Thymus (tissue), 14 donors: ENCODE measurements at places on chromosomes 3 and 15. TPM values are rescaled to one million over a fixed set of nuclear protein-coding genes. Genes with fewer than 3 reads are reported as not detected.

The ST8SIA2 gene
- 0.48 TPM for polyA plus RNA-seq

The HYAL1 gene
- polyA plus RNA-seq, result 1.8 TPM

The TMEM212 gene
- polyA plus RNA-seq, result not detected

The CHRD gene
- 2.5 TPM for polyA plus RNA-seq

The CLRN1 gene
- polyA plus RNA-seq, result under 0.01 TPM

The DUSP7 gene
- polyA plus RNA-seq, result 6.3 TPM

The AGBL1 gene
- 0.02 TPM for polyA plus RNA-seq

The P2RY12 gene
- polyA plus RNA-seq, result 0.59 TPM

The NEDD4 gene
- 4.4 TPM for polyA plus RNA-seq

The CEMIP gene
- 2.9 TPM for polyA plus RNA-seq

The XCR1 gene
- 5.7 TPM for polyA plus RNA-seq

The FOXL2 gene
- 0.18 TPM for polyA plus RNA-seq

- H3K4me1 ChIP-seq, result peaks cover 11% of the 10 kb centered on the region
- H3K4me3 ChIP-seq, result no peak overlapping the region
- peaks cover 10% of the 10 kb centered on the region for H3K36me3 ChIP-seq
- peaks cover 47% of the 10 kb centered on the region for H3K27me3 ChIP-seq
Observed at GRCh38 chr15:40285151-40285550, 2.3 kb upstream of the ANKRD63 start.

- no peak for DNase-seq
- H3K27ac ChIP-seq, result no peak overlapping the region
- H3K27me3 ChIP-seq, result no peaks in the 10 kb centered on the region
Observed at GRCh38 chr3:145175626-145176025, 985.4 kb downstream of the PLOD2 start.

DNA sequence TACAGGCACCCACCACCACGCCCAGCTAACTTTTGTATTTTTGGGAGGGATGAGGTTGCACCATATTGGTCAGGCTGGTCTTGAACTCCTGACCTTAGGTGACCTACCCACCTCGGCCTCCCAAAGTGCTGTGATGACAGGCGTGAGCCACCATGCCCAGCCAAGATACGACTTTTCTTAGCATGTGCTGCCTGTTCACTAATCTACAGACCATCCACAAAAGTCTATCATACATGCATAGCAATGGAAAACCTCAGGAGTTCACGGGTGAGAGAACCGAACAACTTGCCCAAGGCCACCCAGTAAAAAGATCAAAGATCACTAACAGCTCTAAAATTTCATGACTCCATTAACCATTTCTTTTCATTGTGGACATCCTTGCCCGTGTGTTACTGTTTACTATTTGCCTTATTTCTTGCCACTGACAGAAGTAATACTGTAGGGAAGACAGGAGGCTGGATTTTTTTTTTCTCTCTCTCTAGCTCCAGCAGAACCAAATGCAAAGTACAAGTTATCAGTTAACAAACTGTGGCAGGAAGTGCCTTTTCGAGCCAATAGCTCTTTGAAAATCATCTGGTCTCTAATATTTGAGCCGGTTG lies 92.3 kb downstream of the FOXP1 start:
- no peaks in the 10 kb centered on the region for H3K27me3 ChIP-seq
- H3K27ac ChIP-seq, result no peak overlapping the region
- no peak for DNase-seq

- H3K27me3 ChIP-seq, result peaks cover 4% of the 10 kb centered on the region
- H3K27ac ChIP-seq, result no peak overlapping the region
- DNase-seq, result no peak
- H3K4me3 ChIP-seq, result no peak overlapping the region
- no peaks in the 10 kb centered on the region for H3K36me3 ChIP-seq
Observed at GRCh38 chr15:29682361-29682760, 139.9 kb downstream of the TJP1 start.

- no peak for DNase-seq
- H3K4me1 ChIP-seq, result no peaks in the 10 kb centered on the region
- H3K27me3 ChIP-seq, result no peaks in the 10 kb centered on the region
- no peak overlapping the region for H3K27ac ChIP-seq
- no peak overlapping the region for H3K4me3 ChIP-seq
Observed at GRCh38 chr15:39078026-39078425, 502.9 kb upstream of the THBS1 start.

- H3K4me3 ChIP-seq, result no peak overlapping the region
- no peaks in the 10 kb centered on the region for H3K27me3 ChIP-seq
- H3K36me3 ChIP-seq, result no peaks in the 10 kb centered on the region
- DNase-seq, result peak; percentile 61
- H3K4me1 ChIP-seq, result peaks cover 22% of the 10 kb centered on the region
- H3K27ac ChIP-seq, result no peak overlapping the region
Observed at GRCh38 chr3:72157748-72158638, 373.0 kb upstream of the PROK2 start.

DNA sequence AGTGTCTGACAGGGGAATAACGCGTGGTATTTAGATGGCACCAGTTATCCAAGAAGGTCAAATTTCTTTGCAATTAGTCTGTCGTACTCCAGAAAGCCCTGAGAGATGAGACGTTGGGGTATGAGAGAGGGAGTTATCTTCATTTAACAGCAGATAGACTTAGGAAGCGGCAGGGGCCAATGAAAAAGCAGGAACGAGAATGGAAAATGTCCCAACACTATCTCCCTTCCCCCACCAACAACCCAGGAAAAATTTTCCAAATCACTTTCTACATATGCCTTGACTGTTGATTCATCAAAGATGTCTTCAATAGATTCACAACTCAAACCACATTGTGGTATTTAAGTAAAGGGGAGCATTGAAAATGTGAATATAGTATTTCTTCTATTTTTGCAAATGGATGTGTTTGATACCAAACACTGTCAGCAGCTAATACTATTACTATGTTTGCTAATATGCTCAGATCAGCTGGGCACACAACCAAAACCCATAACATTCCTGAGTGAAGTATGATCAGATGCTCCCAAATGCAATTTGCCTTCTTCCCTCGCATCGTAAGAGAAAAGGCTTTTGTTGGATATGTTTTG lies 13.3 kb upstream of the GREM1 start:
- no peak overlapping the region for H3K27ac ChIP-seq
- H3K27me3 ChIP-seq, result no peaks in the 10 kb centered on the region
- H3K4me1 ChIP-seq, result no peaks in the 10 kb centered on the region
- DNase-seq, result no peak

DNA sequence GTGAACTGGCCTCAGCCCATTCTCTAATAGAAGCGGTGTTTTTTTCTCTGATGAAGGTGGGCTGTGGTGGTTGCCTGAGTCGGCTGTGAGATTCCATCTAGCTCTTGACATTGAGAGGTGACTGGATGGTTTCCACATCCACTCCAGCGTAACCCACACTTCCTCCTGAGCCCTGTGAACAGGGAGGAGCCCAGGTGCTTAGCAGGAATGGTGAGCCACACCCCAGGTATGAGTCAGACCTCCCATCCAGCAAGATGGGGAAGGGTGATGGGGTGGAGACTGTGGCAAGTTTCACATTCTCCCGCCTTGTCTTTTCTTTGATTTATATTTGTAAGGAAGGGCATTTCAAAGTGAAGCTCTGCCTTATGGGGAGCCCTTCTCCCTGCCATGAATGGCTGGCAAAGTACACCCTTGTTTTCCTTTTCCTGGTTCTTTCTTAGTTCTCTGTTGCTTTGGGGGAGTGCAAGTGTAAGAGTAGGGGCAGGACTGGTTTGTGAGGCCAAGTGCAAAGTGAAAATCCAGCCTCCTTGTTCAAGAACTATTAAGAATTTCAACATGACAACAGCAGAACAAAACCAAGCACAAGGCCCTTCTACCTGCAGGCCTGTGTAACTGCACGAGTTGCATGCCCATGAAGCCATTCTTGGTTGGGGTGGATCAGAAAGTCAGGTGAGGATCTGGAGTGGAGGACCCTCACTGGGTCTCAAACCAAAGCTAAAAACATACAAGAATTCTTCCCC lies 4.6 kb upstream of the TPRG1 start:
- H3K4me1 ChIP-seq, result no peaks in the 10 kb centered on the region
- no peaks in the 10 kb centered on the region for H3K27me3 ChIP-seq
- DNase-seq, result no peak
- H3K27ac ChIP-seq, result no peak overlapping the region
- no peaks in the 10 kb centered on the region for H3K36me3 ChIP-seq

GRCh38 chr15:87704276-87704675 lies 552.3 kb downstream of the NTRK3 start:
- no peak overlapping the region for H3K4me3 ChIP-seq
- H3K27me3 ChIP-seq, result no peaks in the 10 kb centered on the region
- H3K36me3 ChIP-seq, result no peaks in the 10 kb centered on the region
- no peaks in the 10 kb centered on the region for H3K4me1 ChIP-seq

GRCh38 chr15:58063614-58064013 lies 1.9 kb downstream of the ALDH1A2 start:
- no peak overlapping the region for H3K27ac ChIP-seq
- peaks cover 10% of the 10 kb centered on the region for H3K4me1 ChIP-seq
- H3K36me3 ChIP-seq, result no peaks in the 10 kb centered on the region
- no peak overlapping the region for H3K4me3 ChIP-seq
- no peak for DNase-seq
- peaks cover 90% of the 10 kb centered on the region for H3K27me3 ChIP-seq

- H3K27ac ChIP-seq, result no peak overlapping the region
- DNase-seq, result no peak
- H3K27me3 ChIP-seq, result no peaks in the 10 kb centered on the region
- no peaks in the 10 kb centered on the region for H3K4me1 ChIP-seq
- H3K4me3 ChIP-seq, result no peak overlapping the region
Observed at GRCh38 chr15:89615135-89615534, 39.9 kb downstream of the TICRR start.

- H3K27ac ChIP-seq, result no peak overlapping the region
- H3K4me3 ChIP-seq, result no peak overlapping the region
- no peaks in the 10 kb centered on the region for H3K27me3 ChIP-seq
- no peaks in the 10 kb centered on the region for H3K4me1 ChIP-seq
Observed at GRCh38 chr3:153245661-153246060, 83.6 kb downstream of the RAP2B start.

DNA sequence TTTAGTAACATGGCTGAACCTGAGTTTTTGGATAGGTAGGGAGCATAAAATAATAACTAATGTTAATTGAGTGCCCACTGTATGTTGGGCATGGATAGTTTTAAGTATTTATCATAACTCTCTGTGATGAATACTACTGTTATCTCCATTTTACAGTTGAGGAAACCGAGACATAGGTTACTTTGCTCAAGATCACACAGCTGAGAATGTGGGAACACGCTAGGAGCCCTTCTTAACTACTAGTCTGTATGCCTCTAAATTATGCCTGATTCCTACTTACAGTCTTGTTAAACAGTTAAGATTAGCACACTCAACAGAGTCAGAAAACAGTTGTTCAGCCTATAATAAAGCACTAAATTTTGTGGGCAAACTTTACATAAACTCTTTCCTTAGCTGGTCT lies 2.0 kb upstream of the SIAH2 start:
- H3K27ac ChIP-seq, result no peak overlapping the region
- H3K4me3 ChIP-seq, result no peak overlapping the region
- H3K27me3 ChIP-seq, result no peaks in the 10 kb centered on the region
- H3K4me1 ChIP-seq, result peaks cover 17% of the 10 kb centered on the region

DNA sequence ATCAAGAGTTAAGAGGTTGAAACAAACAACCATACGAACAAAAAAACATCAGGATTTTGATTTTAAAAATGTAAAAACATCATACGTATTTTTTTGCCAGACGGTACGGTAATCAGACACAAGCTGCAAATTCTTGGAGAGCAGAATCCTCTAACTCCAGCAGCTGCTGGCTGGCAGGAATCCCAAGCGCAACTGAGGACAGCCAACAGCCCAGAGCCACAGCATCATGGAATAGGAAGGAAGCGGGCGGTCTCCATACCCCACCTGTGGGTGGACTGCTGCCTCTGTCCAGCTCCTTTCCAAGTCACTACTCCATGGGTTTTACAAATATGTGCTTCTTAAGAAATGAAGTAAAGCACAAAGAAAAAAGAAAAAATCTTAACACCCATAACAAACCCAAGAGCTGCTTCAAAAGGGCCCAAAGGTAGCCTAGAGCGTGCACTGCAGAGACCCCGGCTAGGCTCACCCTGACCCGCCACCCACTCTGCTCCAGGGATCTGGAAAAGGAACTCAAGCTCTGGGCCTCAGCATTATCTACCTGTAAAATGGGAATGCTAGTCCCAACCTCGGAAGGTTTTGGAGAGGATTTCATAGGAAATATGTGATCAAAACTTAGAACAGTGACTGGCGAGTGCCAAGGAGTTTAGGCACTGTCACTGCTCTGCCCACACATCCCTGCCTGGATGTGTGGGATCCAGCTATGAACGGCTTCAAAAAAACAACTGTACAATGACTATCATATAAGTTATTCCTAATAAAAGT lies 33.4 kb downstream of the ZXDC start:
- no peak for DNase-seq
- H3K36me3 ChIP-seq, result peaks cover 38% of the 10 kb centered on the region
- no peak overlapping the region for H3K4me3 ChIP-seq
- no peaks in the 10 kb centered on the region for H3K27me3 ChIP-seq
- H3K27ac ChIP-seq, result no peak overlapping the region

- no peaks in the 10 kb centered on the region for H3K27me3 ChIP-seq
- H3K36me3 ChIP-seq, result no peaks in the 10 kb centered on the region
- no peak for DNase-seq
- H3K4me3 ChIP-seq, result no peak overlapping the region
Observed at GRCh38 chr3:102441832-102442231, 7.0 kb downstream of the ZPLD1 start.

GRCh38 chr15:75149867-75150709 lies 51.6 kb upstream of the C15orf39 start:
- no peaks in the 10 kb centered on the region for H3K27me3 ChIP-seq
- no peak overlapping the region for H3K4me3 ChIP-seq
- peaks cover 15% of the 10 kb centered on the region for H3K4me1 ChIP-seq
- H3K27ac ChIP-seq, result no peak overlapping the region
- no peaks in the 10 kb centered on the region for H3K36me3 ChIP-seq
- no peak for DNase-seq

DNA sequence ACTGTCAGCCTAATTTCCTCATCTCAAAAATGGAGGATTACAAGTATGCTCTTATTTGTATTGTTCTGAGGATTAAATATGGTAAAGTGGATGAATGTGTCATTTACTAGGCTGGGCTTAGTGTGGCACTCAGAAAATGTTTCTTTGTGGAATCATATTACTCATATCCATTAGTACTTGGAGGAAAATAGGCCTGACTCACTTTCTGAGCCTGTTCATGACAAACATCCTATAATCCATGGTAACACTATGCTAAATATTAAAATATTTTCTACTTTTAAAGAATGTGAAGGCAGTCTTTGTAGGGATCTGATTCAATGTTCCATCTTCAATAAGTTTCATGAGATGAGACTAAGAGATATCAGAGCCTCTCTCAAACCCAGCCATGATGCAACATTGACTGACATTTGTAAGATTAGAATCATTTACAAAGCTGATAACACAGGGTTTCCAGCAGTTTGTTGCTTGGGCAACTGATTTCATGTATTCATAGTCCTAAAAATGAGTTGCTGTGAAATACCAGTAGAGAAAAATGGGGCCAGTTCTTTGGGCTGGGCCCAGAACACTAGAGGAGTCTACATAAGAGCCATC lies 1048.5 kb downstream of the NTRK3 start:
- H3K27ac ChIP-seq, result no peak overlapping the region
- H3K4me1 ChIP-seq, result no peaks in the 10 kb centered on the region
- no peak for DNase-seq
- no peaks in the 10 kb centered on the region for H3K36me3 ChIP-seq

DNA sequence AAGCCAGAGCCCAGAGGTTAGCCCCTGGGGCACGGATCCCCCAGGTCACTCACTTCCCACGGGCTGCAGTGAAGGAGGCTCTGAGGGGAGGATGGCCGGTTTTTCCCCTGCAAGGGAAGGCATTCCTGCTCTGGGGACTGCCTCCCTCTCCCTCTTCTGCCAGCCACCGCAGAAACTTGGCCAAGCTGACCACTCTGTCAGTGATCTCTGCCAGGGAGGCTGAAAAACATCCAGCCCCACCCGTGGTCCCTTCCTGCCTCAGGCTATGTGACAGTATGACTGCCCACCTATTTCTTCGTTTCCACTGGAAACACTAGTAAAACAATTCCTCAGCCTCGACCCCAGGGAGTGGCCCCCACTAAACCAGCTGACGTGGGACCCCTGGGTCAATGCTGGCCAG lies 14.6 kb upstream of the FANCD2 start:
- H3K27ac ChIP-seq, result no peak overlapping the region
- no peak overlapping the region for H3K4me3 ChIP-seq
- H3K27me3 ChIP-seq, result peaks cover 31% of the 10 kb centered on the region
- DNase-seq, result no peak
